ENCODE measurements at places on chromosomes 3 and 15.

DNA sequence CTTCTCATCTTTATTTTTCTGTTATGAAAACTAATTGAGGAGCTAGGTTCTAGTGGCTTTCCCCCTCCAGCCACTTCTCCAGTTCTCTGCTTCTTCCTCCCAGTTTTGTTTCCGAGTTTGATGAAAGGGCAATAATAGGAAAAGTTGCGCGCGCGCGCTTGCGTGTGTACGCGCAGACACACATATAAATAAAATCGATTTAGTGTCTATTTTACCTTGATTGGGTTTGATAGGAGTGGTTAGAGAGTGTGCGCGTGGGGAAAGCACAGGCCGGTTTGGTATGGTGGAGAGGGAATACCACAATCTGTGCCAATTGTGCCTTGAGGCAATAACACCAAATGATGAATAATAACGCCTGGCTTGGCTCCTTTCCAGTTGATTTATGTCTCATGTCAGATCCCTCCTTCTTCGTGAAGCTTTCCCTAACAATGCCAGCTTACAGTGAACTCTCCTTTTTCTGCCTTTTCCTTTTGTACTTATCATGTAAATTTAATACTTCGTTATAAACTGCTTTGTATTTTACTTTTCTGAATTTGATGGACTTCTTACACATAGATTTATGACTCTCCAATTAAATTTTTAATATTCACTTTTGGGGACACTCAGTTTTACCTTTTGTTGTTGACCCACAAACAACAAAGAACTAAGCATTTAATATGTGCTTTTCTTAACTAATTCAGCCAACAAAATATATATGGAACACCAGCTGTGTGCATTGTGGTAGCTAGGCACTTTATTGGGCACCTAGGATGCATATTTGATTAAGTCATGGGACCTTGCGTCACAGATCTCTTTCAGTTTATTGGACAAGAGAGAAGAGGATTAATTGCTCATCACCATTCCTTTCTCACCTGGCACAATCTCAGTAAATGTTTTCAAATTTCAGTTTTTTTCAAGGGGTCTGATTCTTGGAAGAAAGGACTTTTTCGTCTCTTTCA, 1.7 kb downstream of the TIPARP start:
- DNase-seq: peak; percentile 29

DNA sequence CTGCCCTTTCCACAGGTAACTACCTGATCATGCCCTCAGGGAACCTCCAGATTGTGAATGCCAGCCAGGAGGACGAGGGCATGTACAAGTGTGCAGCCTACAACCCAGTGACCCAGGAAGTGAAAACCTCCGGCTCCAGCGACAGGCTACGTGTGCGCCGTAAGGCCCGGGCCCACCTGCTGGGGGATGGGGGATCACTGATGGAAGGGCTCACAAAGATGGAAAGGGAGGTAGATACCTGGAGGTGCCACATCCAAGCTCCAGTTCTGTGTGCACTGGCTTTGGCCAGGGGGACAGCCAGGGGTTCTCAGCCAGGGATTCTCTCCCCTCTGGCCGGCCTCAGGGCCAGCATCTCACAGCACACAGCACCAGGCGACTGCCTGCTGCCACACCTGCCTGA, 59.4 kb downstream of the BOC start:
- no peak for DNase-seq

GRCh38 chr15:99371180-99372103, 120.2 kb downstream of the LRRC28 start:
- DNase-seq: no peak

GRCh38 chr3:158127250-158128219, 17.6 kb downstream of the RSRC1 start:
- no peak for DNase-seq

- peak; percentile 84 for DNase-seq
These were observed 5.8 kb downstream of the PRRT3 start for GRCh38 chr3:9946112-9947024.
